ENCODE measurements at places on chromosomes 12 and 14. TPM values are rescaled to one million over a fixed set of nuclear protein-coding genes. Genes with fewer than 3 reads are reported as not detected.

DNA sequence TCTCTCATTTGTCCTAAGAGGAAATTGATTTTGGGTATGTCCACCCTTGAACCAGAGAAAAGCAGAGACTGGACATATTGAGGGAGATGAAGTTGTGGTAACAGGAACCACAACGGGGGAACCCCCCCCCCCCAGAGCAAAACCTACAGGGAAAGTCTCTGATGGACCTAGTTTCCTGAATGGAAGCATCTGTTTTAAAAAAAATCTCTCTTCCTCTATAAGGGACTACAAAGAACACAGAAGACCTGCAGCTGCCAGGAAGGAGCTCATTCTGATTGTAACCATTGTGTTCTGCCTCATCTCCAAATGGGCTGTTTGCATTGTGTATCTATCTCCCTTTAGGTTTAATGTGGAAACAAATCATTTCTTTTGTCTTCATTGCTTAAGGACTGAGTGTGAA is 13.4 kb downstream of the C1S start:
- no peak overlapping the region for H3K4me3 ChIP-seq
- no peak overlapping the region for H3K27ac ChIP-seq
- no peak for DNase-seq
- no peaks in the 10 kb centered on the region for H3K4me1 ChIP-seq
- H3K27me3 ChIP-seq: no peaks in the 10 kb centered on the region
- H3K36me3 ChIP-seq: no peaks in the 10 kb centered on the region

- no peak for DNase-seq
- H3K27ac ChIP-seq: no peak overlapping the region
- H3K27me3 ChIP-seq: no peaks in the 10 kb centered on the region
- H3K4me1 ChIP-seq: no peaks in the 10 kb centered on the region
- H3K4me3 ChIP-seq: no peak overlapping the region
Measured at GRCh38 chr12:85733221-85733840, 102.9 kb downstream of the RASSF9 start.

- H3K36me3 ChIP-seq: no peaks in the 10 kb centered on the region
- H3K27me3 ChIP-seq: no peaks in the 10 kb centered on the region
- H3K4me1 ChIP-seq: no peaks in the 10 kb centered on the region
- no peak overlapping the region for H3K4me3 ChIP-seq
Measured at GRCh38 chr12:92244036-92244435, 98.4 kb upstream of the BTG1 start.

The VASH1 gene
- total RNA-seq: not detected

- H3K4me3 ChIP-seq: no peak overlapping the region
- no peaks in the 10 kb centered on the region for H3K36me3 ChIP-seq
- no peaks in the 10 kb centered on the region for H3K27me3 ChIP-seq
Measured at GRCh38 chr12:47736877-47737676, 11.8 kb upstream of the ENDOU start.

DNA sequence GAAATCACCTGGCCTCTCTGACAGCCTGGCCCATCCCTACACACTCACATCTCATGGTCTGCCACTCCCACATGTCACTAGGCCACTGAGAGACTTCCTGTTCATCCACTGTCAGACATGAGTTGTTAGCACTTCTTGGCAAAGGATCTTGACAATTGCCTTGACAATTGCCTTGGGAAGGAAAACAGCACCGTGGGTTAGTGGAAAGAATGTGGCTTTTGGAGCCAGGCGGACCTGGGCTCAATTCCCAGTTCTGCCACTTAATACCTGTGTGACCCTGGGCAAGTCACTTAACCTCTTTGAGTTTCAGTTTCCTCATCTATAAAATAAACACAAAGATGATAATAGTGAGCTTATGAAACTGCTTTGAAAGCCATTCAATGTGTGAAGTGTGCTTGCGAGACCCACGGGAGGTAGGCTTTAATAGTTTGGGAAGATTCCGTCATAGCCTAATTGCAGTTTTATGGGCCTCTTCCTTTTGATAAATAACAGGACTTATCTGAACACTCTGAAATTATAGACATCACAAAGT is 250.4 kb downstream of the C12orf75 start:
- H3K4me3 ChIP-seq: no peak overlapping the region
- no peaks in the 10 kb centered on the region for H3K27me3 ChIP-seq
- H3K27ac ChIP-seq: no peak overlapping the region
- no peaks in the 10 kb centered on the region for H3K36me3 ChIP-seq

The KERA gene
- not detected for total RNA-seq

The POLE2 gene
- total RNA-seq: 51.0 TPM

- H3K27ac ChIP-seq: no peak overlapping the region
- no peaks in the 10 kb centered on the region for H3K36me3 ChIP-seq
- DNase-seq: no peak
- no peak overlapping the region for H3K4me3 ChIP-seq
- no peaks in the 10 kb centered on the region for H3K4me1 ChIP-seq
Measured at GRCh38 chr14:24535737-24536136, 27.7 kb upstream of the CMA1 start.

- no peak overlapping the region for H3K27ac ChIP-seq
- no peaks in the 10 kb centered on the region for H3K36me3 ChIP-seq
- H3K4me3 ChIP-seq: no peak overlapping the region
- DNase-seq: peak; percentile 81
Measured at GRCh38 chr12:62123721-62124203, 136.4 kb upstream of the USP15 start.

DNA sequence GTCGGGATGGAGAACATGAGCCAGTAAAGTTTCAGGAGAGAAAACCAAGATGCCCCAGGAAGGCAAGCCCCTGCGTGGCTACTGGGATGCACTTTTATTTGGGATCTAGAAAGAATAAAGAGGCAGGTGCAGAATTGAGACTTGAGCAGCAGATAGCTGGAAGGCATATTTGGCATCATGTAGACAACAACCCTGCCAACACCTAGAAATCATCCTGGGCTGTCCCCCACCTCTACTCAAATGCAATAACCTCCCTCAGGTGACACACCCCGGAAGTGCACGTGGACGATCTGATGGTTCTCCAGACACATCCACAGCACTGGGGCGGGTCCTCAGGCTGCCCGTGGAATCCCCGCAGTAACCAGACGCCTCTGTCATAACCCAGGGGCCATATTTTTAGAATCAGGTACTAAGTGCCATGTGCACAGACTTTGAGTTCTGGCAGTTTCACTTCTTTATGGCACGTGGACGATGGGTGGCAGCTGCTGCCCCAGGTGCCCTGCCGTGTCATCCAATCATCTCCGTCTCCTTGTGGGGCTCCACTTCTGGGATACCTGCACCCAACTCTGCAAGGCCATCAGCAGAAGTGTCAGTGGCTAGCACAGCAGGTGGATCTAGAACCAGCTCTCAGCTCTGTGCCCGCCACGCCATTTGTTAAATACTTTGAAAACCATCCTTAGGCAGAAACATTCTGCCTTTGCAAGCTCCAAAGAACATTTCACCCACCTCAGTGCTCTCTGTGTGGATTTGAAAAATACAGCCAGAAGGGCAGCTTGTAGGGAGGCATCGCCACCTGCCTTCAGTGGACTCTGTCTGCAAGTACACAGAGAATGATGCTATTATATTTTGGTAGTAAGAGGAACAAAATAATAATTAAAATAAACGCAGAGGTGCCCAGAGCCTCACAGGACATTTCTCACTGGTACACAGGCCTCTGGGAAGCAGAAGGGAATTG is 771.7 kb upstream of the TMEM132C start:
- no peaks in the 10 kb centered on the region for H3K36me3 ChIP-seq
- no peak overlapping the region for H3K27ac ChIP-seq
- H3K4me1 ChIP-seq: no peaks in the 10 kb centered on the region
- H3K27me3 ChIP-seq: no peaks in the 10 kb centered on the region
- no peak for DNase-seq
- no peak overlapping the region for H3K4me3 ChIP-seq

The STON2 gene
- not detected for total RNA-seq

- H3K36me3 ChIP-seq: no peaks in the 10 kb centered on the region
- DNase-seq: no peak
- peak overlapping the region; percentile 30 for H3K4me3 ChIP-seq
- H3K27me3 ChIP-seq: no peaks in the 10 kb centered on the region
- no peak overlapping the region for H3K27ac ChIP-seq
- no peaks in the 10 kb centered on the region for H3K4me1 ChIP-seq
Measured at GRCh38 chr14:70254476-70254961, 65.8 kb upstream of the SLC8A3 start.

The MCRS1 gene
- 51.8 TPM for total RNA-seq

The LRRC10 gene
- total RNA-seq: not detected

GRCh38 chr12:116319898-116320621 is 42.6 kb upstream of the MED13L start:
- H3K27ac ChIP-seq: no peak overlapping the region
- no peak for DNase-seq
- H3K4me3 ChIP-seq: no peak overlapping the region
- no peaks in the 10 kb centered on the region for H3K36me3 ChIP-seq
- no peaks in the 10 kb centered on the region for H3K4me1 ChIP-seq

The PLBD1 gene
- total RNA-seq: not detected

- H3K27me3 ChIP-seq: no peaks in the 10 kb centered on the region
- H3K4me1 ChIP-seq: no peaks in the 10 kb centered on the region
- H3K36me3 ChIP-seq: peaks cover 36% of the 10 kb centered on the region
- DNase-seq: no peak
- H3K4me3 ChIP-seq: no peak overlapping the region
Measured at GRCh38 chr12:117151403-117152031, 38.8 kb downstream of the FBXO21 start.

DNA sequence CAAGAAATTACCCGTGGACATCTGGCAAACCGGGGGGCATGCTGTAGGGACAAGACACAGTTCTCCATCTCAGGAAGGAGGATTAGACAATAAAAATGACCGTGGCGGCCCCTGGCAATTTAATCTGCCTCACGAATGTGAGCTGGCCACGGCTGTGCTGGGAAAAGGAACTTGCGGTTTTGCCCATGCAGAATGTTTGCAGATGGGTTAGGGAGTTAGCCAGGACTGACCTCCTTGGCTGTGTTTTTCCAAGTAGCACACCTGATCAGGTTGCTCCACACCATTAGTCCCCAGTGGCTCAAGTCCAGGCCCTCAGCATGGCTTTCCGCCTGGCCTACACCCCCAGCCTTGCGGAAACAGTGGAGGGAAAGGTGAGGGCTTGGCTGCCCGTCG is 20.8 kb downstream of the TPCN1 start:
- DNase-seq: no peak
- H3K27ac ChIP-seq: no peak overlapping the region
- H3K27me3 ChIP-seq: no peaks in the 10 kb centered on the region
- 0 out of 2 replicates have a peak, but pooled peaks cover 4% of the 10 kb centered on the region for H3K36me3 ChIP-seq

- peak; percentile 2 for DNase-seq
- no peaks in the 10 kb centered on the region for H3K36me3 ChIP-seq
- no peaks in the 10 kb centered on the region for H3K4me1 ChIP-seq
- H3K27ac ChIP-seq: no peak overlapping the region
- H3K27me3 ChIP-seq: no peaks in the 10 kb centered on the region
Measured at GRCh38 chr12:68789144-68789878, 18.7 kb upstream of the MDM2 start.

GRCh38 chr14:53683229-53683628 is 273.4 kb downstream of the BMP4 start:
- no peak overlapping the region for H3K27ac ChIP-seq
- DNase-seq: no peak
- no peak overlapping the region for H3K4me3 ChIP-seq
- H3K36me3 ChIP-seq: no peaks in the 10 kb centered on the region

DNA sequence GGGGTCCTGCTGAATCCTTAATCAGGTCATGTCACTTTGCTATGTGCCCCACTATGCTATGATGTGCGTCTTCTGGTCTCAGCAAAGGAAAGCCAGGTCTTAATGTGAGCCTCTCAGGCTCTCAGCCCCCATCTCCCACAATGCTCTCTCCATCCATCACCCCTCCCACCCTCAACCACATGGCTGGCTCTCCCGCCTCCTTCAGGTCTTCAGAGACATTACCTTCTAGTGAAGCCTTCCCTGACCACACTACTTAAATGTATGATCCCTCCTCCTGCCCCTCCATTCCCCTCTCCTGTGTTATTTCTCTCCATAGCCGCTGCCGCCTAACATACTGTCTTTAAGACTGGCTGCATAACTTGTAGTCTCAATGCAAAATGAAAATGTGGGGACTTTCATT is 50.5 kb downstream of the KRT80 start:
- no peaks in the 10 kb centered on the region for H3K27me3 ChIP-seq
- H3K4me3 ChIP-seq: no peak overlapping the region
- no peak overlapping the region for H3K27ac ChIP-seq

The NEDD1 gene
- 23.2 TPM for total RNA-seq

GRCh38 chr12:119113496-119113986 is 65.2 kb upstream of the HSPB8 start:
- no peaks in the 10 kb centered on the region for H3K4me1 ChIP-seq
- no peak for DNase-seq
- H3K27ac ChIP-seq: no peak overlapping the region
- H3K36me3 ChIP-seq: no peaks in the 10 kb centered on the region

The PLA2G1B gene
- not detected for total RNA-seq

The YY1 gene
- 95.9 TPM for total RNA-seq

The GALNT8 gene
- not detected for total RNA-seq

The ZDHHC22 gene
- total RNA-seq: not detected

DNA sequence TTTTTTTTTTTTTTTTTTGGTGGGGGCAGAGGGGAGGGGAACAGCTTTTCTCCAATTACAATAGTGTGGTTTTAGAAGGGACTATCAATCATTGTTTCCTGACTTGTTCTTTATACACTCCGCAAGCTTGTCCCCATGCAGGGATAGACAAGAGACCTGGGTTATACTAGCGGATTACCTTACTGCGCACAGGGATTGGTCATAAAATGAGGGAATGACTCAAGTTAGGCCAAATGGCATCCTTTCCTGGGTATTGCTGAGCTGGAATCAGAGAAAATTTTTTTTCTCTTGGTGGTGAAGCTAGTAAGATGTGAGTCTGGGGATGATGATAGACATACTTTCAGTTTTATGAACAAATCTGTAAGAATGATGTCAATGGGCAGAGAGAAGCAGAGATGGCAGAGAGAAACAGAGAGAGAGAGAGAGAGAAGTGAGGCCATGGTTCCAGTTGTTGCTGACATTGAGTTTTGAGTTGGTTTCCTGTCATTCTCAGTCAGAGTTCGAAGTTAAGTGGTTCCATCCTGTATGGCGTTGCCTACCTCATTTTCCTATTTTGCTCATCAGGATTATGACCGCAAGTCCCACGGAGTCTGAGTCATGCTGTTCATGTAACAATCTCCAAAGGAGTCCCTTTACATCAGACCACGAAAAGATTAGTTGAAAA is 59.1 kb upstream of the OTOGL start:
- DNase-seq: no peak
- no peaks in the 10 kb centered on the region for H3K27me3 ChIP-seq
- H3K27ac ChIP-seq: no peak overlapping the region
- H3K4me1 ChIP-seq: no peaks in the 10 kb centered on the region
- no peaks in the 10 kb centered on the region for H3K36me3 ChIP-seq

DNA sequence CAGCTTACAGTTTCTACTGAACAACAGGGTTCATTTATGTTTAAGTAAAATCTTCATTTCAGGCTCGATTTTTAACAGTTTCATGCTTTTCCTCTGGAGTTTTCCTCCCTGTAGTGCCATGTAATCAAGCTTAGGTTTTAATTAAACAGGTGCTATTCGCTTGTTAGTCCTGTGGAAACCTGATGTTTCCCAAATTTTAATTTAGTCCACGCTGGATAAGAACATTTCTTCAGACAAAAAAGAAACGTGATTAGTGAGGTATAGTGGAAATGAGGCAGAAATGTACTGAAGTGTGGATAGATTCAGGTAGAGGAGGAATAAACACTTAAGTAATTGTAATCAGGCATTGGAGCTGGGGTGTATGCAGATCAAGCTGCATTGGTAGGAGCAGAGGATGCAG is 1217.5 kb downstream of the AACS start:
- DNase-seq: no peak
- no peak overlapping the region for H3K27ac ChIP-seq
- no peaks in the 10 kb centered on the region for H3K4me1 ChIP-seq
- no peaks in the 10 kb centered on the region for H3K36me3 ChIP-seq
- H3K4me3 ChIP-seq: no peak overlapping the region
- H3K27me3 ChIP-seq: no peaks in the 10 kb centered on the region

- peaks cover 36% of the 10 kb centered on the region for H3K4me1 ChIP-seq
- DNase-seq: peak; percentile 56
- no peaks in the 10 kb centered on the region for H3K36me3 ChIP-seq
- no peak overlapping the region for H3K4me3 ChIP-seq
- no peak overlapping the region for H3K27ac ChIP-seq
- no peaks in the 10 kb centered on the region for H3K27me3 ChIP-seq
Measured at GRCh38 chr12:94174576-94174975, 26.2 kb downstream of the PLXNC1 start.
